ENCODE measurements at places on chromosomes 1 and 21.

DNA sequence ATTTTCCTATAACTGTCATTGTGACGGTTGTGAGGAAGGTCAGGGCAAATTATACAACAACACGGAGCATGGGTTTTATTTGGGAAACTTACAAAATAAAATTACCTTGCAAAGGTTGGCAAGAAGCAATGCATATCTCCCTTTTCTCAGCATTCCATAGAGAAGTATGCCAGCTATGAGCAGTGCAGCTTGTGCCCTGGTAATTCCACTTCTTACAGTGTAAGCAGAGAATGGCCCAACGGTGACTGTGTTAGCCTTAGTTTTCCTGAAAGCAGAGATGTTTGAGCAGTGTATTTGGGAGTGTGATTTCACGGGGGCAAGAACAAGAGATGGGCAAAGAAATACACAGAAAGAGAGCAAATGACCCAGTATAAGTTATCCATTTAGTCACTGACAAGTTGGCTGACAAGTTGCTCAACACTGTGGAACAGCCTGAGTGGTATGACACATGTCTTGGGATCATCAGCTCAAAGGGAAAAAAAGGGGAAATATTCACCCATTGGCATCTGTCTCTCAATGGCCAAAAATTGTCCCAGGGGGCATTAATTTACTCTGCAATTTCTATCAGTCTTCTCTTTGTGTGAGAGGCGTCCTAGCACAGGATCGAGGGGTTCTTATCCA is 210.9 kb upstream of the NRIP1 start:
- no peak for DNase-seq

GRCh38 chr1:154329152-154329521 is 3.8 kb downstream of the ATP8B2 start:
- no peak for DNase-seq

GRCh38 chr1:65235867-65236805 is 73.2 kb upstream of the DNAJC6 start:
- DNase-seq, result no peak

DNA sequence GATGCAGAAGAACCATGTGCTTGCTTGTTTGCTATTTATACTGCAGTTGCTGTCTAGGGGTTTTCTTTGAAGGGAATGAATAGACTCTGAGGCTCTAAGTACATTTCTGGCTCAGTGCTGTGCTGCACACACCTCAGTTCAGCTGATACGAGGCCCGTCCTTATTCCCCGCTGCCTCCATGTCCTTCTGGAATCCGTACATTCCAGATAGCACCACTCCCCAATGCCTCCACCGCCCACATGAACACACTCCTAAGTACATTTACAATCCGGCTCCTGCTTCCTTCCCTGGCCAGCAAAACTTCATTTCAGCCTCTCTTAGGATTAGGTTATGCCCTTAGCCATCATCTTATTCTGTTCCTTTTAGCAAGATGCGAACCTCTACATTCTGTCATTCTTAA is 57.1 kb downstream of the KCNC4 start:
- DNase-seq, result no peak

Data from GM19239 (cell line).